CD4-positive, alpha-beta T cell treated with Interleukin-2 at 100 ng/mL for 4 hours (primary cell): ENCODE measurements at places on chromosomes 2 and 18.

GRCh38 chr2:98807221-98807620 lies 76.3 kb upstream of the MGAT4A start:
- DNase-seq, result peak; percentile 59

GRCh38 chr2:68710336-68710735 lies 24.3 kb upstream of the ARHGAP25 start:
- no peak for DNase-seq

DNA sequence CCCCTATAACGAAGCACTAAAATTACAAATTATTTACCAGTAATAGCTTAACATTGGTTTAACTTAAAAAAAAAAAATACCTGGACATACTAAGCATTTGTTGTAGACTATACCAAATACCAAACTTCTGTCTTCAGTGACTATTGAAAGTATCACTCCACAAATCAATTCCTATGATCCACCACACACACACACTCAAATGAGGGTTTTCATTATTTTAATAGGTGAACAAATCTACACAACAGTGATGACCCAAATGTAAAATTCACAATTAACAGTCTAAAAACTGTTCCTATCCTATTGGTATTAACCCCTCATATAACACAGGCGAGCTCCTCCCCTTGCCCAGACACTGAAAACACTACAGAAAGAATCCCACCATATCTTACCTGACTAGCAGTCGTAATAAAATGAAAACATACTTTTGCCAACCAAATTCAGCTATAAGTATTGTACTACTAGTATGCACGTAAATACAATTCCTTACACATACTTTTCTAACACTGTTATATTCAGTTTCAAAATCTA lies 2.5 kb downstream of the SP3 start:
- no peak for DNase-seq

GRCh38 chr2:128805237-128805636 lies 486.6 kb upstream of the HS6ST1 start:
- no peak for DNase-seq

DNA sequence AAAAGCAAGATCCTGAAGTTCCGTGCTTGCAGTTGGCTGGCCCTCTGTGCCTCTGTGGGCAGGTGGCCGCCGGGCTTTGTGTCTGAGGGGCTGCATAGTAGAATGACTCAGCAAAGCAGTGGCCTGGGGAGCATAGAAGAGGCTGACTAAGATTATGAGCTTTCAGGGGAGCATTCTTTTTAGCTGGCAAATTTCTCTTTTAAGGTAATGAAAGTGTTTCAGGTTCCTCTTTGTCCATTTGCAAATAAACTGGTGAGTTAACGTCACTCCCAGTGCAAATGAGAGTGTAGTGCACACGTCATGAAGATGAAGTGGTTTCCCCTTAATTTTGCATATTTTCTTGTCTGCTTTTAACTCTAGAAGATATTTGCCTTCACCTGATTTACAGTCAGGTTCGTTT lies 98.6 kb downstream of the BCL2L11 start:
- DNase-seq, result no peak

GRCh38 chr18:2921778-2922177 lies 75.0 kb downstream of the EMILIN2 start:
- DNase-seq, result no peak
